ENCODE measurements at places on chromosomes 6 and 20.

DNA sequence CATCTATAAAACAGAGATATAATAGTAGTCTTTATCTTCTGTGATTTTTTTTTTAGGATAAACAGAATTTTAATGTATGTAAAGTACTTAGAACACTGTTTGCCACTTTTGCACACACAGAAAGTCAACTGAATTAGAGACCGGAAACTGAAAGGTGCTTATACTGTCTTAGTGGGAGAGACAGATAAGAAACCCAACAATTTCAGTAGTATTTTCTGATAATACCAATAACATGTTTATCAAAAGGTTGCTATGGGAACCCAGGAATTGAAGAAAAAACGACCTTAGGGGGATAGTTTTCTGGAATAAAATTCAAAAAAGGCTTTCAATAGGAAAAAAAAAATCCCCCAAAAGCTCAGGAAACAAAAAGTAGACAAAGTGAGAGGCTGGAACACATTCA lies 138.6 kb downstream of the BCKDHB start:
- DNase-seq, result no peak

GRCh38 chr6:89268776-89269175 lies 46.3 kb downstream of the GABRR2 start:
- DNase-seq, result no peak

DNA sequence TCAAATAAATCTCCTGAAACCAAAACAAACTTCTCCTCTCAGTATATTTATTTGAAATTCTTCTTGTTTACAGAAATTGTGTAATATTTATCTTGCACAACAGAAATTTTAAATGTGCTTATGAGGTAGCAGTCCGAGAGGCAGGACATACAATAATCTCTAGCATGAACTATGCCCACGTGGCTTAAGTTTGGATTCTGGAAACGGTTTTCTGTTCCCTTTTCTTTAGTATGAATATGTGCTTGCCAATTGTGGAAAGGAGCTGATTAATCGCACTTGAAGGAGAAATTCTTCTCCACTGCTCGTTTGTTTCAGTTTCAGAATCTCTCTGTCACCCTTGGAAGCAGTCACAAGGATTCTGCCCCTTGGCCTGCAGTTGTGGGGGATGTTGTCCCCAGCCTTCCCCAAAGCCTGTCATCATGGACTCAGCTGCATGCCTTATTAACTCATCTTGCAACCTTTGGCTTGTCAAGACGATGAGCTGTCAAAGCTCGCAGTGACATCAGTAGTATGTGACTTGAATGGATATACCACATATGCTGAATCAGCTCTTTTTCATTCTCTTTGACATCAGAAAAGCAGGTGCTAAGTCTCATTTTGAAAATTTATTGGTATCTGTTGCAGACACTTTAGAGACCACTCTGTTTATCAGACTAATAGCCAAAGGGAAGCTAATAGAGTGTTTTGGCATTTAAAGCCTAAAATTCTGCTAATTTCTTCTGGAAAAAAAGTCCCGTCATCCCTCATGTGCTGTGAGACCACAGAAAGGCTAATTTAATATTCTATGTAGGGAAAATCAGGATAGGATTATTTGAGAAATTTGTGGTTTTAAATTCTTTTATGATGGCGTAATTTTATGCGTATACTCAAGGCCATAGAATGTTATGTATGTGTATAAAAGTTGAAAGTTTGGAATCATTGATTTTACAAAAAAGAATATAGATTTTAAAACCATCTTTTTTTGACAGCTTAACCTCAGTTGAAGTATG lies 186.8 kb downstream of the ARID1B start:
- peak; percentile 52 for DNase-seq

DNA sequence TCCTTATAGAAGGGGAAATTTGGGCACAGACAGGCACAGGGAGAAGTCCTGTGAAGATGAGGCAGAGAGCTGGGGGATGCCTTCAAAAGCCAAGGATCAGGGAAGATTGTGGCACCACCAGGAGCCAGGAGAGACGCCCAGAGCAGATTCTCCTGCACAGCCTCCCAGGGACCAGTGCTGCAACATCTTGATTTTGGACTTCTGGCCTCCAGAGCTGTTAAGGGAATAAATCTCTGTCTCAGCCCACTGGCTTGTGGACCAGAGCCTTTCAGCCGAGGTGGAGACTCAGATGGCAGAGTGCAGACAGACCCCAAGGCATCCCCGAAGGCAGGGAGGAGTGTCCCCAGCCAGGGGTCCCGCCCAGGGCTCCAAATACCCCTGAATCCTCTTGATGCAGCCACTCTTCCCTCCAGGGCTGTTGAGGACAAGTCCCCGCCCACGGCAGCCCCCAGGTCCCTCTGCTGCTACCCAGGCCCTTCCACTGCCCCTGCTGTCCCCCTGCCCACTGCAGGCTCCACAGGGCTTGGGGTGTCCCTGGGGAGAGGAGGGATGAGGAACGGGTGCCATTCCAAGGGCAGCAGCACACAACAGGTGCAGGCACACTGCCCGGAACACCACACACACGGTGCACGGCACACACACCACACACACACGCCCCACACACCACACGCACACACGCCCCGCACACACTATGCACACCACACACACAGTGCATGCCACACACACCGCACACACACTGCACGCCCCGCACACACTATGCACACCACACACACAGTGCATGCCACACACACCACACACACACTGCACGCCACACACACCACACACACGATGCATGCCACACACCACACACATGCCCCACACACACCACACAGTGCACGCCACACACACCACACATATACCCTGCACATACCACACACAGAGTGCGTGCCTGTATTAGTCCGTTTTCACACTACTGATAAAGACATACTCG lies 311.4 kb downstream of the TAF4 start:
- no peak for DNase-seq

- DNase-seq, result no peak
Observed at GRCh38 chr6:168319279-168320111, at the start of gene DACT2. Gene DACT2, minus strand, starts transcription at chr6:168319777. Its CDS starts 144 bp downstream, at chr6:168319633.

DNA sequence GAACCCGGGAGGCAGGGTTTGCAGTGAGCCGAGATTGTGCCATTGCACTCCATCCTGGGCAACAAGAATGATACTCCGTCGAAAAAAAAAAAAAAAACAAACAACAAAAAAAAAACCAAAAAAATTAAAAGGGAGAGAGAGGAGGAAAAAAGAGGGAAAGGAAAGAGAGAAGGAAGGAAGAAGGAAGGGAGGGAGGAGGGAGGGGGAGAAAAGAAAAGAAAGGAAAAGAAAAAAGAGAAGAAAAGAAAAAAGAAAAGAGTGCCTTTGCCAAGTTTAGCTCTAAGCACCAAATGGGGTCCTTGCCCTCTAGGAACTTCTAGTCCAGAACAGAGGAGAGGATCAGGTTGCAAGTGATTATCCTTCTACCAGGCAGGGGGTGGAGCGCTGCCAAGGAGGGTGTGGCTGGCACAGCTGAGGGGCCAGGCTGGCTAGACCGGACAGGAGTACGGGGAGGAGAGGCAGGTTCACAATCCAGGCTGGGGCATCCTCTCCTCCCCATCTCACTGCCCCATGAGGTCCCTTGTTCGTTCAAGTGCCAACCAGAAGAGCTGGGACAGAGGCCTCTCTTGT lies 19.1 kb downstream of the GNAS start:
- DNase-seq, result no peak

- no peak for DNase-seq
Observed at GRCh38 chr6:167550941-167551627, 226.2 kb downstream of the TTLL2 start.

DNA sequence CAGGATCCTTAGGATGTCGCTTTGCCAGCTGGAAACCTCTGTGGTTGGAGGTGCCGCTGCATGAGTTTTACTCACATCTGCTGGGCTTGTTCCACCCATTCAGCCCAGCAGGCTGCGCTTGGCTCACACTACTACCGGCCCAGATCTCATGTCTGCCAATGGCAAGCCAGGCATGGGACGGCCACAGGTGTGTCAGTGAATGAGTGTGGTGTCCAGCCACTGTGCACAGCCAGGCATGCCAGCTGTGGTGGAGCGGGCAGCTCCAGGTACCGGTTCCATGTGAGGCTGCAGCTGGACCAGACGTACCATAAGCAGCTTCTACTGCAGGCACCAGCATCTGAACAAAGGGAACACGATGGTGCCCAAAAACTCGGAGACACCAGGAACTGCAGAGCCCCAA lies 33.1 kb upstream of the ASF1A start:
- DNase-seq, result no peak

DNA sequence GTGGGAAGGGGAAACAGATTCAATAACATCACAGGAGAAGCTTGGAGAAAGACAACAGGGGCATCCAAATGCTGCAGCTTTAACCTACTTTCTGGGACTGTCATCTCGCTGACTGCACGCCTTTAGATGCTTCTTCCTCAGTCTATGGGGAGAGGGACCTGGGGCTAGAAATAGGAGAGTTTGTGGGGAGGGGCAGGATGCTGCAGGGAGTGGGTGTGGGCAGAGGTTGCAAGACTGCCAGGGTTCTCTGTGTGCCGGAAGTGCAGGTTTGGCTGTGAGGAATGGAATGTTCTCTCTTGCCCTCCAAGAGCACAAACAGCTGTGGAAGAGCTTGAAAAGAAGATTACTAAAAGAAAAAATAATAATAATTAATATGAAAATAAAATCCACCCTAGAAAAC lies 93.2 kb downstream of the FOXO3 start:
- no peak for DNase-seq

DNA sequence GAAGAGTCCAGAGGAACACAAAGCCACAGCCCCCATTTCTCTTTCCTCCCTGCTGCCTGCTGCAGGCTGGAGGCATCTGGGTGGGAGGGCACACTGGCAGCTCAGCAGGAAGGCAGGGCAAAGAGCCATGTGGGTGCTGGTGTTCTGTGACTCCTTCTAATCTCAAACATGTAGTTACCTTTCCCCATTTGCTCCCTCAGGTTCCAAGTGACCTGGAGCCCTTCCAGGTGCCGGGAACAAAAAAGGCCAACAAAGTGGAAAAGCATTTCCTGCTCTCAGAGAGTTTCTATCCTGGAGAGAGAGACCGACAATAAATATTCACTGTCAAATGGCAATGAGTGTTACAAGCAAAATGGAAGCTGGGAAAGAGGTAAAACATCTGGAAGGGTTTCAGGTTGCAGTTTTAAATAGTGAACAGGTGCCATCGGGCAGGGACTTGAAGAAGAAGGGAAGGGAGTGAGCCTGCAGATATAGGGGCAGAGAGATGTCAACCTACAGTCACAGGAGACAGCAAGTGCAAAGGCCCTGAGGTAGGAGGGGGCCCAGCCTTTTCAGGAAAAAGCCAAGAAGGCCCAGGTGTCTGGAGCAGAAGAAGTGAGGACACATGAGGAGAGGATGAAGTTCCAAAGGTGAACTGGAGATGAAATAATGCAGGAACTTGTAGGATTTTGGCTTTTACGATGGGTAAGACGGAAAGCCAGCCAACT lies 43.6 kb upstream of the IYD start:
- no peak for DNase-seq

- DNase-seq, result no peak
Observed at GRCh38 chr20:45924391-45925261, 9.9 kb upstream of the PCIF1 start.

DNA sequence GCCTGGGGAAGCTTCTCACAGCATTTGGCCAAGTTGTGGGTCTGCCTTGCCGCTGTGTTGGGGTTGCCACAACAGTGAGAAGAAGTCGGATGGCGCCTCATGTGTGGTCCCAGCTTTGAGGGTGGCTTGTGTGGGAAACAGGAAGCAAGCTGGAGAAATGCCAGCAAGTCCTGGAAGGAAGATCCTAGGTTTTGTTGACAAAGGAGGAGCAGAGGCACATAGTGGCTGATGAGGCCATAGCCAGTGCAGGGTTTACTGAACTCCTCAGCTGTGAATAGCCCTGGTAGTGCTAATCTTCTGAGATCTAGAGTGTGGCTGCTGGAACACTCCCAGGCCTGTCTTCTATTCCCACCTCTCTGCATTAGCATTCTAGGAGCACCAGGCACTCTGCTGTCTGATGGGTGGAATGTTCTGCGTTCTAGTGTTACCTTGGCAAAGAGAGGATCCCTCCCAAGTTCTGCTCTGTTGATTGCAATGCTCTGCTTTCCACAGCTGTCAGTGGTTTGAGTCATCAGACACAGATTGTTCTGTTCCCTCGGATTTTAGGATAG lies 25.2 kb downstream of the SNPH start:
- DNase-seq, result no peak

DNA sequence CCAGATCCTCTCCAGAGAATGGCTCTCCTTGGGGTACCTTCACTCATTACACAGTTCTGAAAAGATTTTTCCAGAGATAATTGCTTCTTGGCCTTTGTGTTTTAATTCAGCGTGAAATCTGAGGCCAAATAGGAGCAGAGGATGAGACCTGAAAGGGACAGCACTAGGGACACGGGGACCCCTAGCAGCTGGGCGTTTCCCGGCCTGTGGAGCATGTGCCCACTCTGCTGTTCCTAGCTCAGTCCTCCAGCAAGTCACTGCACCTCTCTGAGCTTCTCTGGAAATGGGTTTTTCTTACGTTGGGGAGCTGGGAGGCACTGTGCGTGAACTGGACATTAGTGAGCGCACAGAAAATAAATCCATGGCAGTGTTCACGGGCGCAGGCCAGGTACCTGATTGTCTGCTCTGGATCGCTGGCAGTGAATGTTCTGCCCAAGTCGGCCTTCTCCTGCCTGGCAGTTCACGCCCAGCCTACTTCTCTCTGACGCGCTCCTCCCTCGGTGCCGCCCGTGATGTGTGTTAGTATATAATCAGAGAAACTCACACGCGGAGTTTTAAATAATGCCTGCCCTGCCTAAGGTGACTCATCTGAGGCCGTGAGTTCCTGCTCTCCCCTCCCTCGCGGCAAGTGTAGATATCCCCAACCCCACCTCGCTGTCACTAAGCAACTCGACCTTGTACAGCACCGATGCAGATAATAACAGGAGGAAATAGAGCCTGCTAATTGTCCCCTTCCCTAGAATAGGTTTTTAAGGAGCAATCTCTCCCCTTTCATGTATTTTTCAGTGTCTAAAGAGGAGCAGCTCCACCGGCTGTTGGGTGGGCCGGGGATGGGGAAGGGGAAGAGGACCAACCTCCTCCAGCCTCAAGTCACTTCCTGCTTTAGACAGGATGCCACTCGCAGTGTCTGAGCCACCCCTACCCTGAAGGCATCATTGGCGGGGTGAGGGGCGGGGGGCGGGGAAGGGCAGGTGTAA lies 2.7 kb upstream of the TUBB2A start:
- DNase-seq, result no peak

DNA sequence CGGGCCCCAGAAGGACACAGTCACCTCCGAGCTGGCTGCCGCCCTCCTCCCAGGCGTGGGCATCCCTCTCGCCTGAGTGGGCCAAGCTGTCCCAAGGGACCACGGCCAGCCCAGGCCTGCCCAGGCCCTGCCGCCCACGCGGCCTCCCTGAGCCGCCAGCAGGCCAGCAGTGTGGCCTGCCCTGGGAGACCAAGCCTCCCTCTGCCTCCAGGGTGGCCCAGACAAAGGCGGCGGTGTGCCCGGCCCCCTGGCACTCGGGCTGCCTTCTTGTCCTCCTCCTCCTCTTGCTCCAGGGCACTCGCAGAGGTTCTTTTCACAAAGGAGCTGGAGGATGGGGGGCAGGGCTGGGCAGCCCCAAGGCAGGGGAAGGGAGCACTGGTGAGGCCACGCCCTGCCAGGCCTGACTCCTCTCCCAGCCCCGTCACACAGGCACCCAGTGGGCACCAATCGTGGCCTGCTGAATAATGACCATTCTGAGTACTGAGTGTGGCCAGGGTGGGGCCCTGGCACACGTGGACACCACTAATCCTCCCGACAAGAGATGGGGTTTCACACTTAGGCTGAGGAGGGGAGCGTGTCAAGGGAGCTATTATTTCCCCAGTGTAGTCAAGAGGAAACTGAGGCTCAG lies 25.3 kb downstream of the NOL4L start:
- no peak for DNase-seq
